Daoy (cell line): ENCODE measurements at places on chromosomes 1 and 21. TPM values are rescaled to one million over a fixed set of nuclear protein-coding genes. Genes with fewer than 3 reads are reported as not detected.

OR2T1 gene
- total RNA-seq, result not detected in 2 replicates

OLIG2 gene
- total RNA-seq, result 1.3 and 3.1 TPM in 2 replicates

HIVEP3 gene
- total RNA-seq, result 7.5 and 9.5 TPM in 2 replicates

OR2L13 gene
- total RNA-seq, result 0.06 TPM in 1 of 2 replicates, not detected in the other

CRYBG2 gene
- 0.34 and 0.51 TPM in 2 replicates for total RNA-seq

TRIM46 gene
- 0.63 and 1.9 TPM in 2 replicates for total RNA-seq

PRMT6 gene
- 35.3 and 38.4 TPM in 2 replicates for total RNA-seq

SPRR1A gene
- total RNA-seq, result not detected in 2 replicates

METTL18 gene
- total RNA-seq, result 10.4 and 13.0 TPM in 2 replicates

CENPF gene
- 64.2 and 64.3 TPM in 2 replicates for total RNA-seq

CYP4Z1 gene
- not detected in 2 replicates for total RNA-seq

HMGCS2 gene
- total RNA-seq, result not detected in 2 replicates

RBM11 gene
- total RNA-seq, result 4.1 and 4.4 TPM in 2 replicates

SPRR5 gene
- total RNA-seq, result not detected in 2 replicates

F5 gene
- not detected in 2 replicates for total RNA-seq

SOX13 gene
- 4.2 and 6.1 TPM in 2 replicates for total RNA-seq

KIF21B gene
- total RNA-seq, result 2.6 and 3.4 TPM in 2 replicates

ETNK2 gene
- total RNA-seq, result 9.2 and 10.5 TPM in 2 replicates

PCSK9 gene
- 0.03 and 0.29 TPM in 2 replicates for total RNA-seq

KCNK2 gene
- total RNA-seq, result 0.80 and 1.3 TPM in 2 replicates
